ENCODE measurements at places on chromosomes 5 and 9. TPM values are rescaled to one million over a fixed set of nuclear protein-coding genes. Genes with fewer than 3 reads are reported as not detected.

Gene NUDT2
- 27.4 TPM for polyA plus RNA-seq

Gene RAB3C
- polyA plus RNA-seq, result 0.34 TPM

Gene SLC25A48
- polyA plus RNA-seq, result 0.19 TPM

DNA sequence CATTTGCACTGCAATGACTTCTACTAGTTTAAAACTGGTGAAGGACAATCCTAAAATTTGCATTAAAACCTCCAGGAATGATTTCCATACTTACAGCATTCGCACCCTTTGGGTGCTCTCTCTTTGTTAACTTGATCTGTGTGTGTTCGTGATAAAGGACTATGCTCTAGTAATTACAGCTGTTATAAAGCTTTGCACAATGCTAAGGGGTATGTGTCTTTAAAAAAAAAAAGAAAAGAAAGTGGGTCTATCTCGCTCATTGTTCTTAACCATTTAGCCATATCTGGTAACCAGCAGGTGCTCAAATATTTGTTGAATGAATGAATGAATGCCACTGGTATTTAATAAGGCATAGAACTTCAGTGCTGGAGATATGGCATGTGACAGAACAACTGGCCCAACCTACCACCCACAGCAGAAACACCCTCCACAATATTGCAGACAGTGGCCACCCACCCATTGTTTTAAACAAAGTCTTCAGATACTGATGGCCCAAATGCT, 8.7 kb downstream of the TRIM36 start:
- no peak for DNase-seq

DNA sequence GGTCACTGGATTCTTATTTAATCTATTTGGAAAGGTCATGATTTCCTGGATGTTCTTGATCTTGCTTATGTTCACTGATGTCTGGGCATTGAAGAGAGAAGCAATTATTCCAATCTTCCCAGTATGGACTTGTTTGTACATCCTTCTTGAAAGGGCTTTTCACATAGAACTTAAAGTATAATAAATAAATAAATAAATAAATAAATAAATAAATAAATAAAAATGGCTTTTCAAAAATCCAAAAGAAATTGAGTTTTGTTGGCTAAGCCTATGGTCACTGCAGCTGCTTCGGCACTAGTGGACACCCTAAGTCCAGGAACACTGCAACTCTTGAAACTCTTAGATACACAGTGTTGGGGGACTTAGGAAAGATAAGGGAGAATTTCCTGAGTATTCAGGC, 840.7 kb upstream of the EDIL3 start:
- DNase-seq, result no peak

DNA sequence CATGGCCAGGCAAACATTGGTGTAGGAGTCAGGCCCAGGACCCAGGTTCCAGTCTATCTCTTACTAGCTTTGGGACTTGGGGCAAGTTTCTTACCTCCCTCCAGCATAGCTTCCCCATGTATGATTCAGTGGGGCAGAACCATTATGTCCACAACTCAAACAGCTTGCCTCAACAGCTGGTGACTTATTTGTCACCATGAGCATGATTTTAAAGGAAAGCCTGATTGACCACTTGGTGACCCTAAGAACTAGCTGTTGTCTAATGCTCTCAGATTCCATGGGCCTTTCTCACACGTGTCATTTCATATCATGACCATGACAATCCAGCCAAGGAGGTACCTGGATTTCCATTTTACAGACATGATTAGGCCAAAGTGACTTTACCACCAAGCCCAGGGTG, 126.4 kb downstream of the TTLL11 start:
- no peak for DNase-seq

DNA sequence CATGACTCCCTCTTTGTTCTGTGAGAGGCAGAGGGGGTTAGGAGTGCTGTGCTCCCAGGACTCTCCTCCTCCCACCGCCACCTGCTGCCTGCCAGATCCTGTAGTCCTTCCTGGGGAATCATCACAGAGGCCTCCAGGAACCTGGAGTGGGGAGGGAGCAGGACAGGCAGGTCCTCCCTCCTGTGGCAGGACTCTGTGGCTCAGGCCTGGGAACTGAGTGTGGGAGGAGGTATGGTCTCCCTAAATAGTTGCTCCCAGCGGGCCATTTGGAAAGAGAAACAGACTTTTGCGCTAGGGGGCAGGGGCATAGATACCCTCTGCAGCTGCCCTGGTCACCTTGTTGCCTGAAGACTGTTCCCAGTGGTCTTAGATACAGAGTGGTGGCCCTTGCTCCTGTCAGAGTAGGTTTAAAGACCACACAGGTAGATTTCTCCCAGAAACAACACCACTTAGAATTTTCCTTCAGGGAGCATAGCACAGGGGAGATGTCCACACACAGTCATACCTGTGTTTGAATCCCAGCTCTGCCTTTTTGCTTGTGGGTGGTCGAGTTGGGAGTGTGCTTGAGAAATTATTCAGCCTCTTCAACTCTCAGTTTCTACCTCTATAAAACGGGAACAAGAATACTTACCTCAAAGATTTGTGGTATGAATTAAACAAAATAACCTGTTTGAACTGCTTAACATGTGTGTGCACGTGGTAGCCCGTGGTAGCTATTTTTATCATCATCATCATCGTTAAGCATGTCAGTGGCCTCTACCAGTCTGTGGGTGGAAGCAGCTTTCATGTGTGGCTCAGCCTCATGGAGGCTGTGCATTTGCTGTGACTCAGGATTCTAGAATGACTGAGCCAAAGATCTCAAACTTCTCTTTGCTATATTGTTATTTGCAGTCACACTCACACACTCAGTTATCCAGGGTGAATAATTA, 55.8 kb downstream of the SLC22A5 start:
- no peak for DNase-seq

DNA sequence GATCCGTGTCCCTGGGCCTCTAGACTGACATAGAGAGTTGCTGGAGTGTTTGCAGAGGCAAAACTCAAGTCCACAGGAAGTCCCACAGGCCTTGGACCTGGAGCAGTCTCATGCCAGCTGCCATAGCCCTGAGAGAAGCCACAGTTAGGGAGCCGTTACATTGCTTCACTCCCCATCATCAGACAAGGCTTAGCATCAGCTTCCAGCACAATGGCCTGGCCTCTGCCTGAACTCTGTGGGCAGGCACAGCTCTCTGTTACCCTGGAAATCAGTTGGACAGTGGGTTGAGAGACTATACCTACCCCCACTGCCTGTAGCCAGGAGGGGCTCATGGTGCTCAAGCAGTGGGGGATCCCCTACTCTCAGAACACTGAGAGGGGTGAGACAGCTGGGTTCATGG, 16.2 kb upstream of the C9orf72 start:
- no peak for DNase-seq

DNA sequence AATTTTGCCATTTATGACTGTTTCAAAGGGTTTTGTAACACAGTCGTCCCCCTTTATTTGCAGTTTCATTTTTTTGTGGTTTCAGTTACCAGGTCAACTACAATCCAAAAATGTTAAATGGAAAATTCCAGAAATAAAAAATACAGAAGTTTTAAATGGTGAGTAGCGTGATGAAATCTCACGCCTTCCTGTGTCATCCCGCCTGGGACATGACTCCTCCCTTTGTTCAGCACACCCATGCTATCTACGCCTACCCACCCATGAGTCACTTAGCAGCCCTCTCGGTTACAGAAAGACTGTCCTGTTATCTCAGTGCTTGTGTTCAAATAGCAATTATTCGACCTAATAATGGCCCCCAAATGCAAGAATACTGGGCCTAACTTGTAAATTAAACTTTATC, 765.3 kb upstream of the ADAMTS16 start:
- no peak for DNase-seq

Data from forelimb muscle (tissue), 1 donor.